Smooth muscle cell of the brain vasculature (primary cell): ENCODE measurements at places on chromosomes 3 and 15.

DNA sequence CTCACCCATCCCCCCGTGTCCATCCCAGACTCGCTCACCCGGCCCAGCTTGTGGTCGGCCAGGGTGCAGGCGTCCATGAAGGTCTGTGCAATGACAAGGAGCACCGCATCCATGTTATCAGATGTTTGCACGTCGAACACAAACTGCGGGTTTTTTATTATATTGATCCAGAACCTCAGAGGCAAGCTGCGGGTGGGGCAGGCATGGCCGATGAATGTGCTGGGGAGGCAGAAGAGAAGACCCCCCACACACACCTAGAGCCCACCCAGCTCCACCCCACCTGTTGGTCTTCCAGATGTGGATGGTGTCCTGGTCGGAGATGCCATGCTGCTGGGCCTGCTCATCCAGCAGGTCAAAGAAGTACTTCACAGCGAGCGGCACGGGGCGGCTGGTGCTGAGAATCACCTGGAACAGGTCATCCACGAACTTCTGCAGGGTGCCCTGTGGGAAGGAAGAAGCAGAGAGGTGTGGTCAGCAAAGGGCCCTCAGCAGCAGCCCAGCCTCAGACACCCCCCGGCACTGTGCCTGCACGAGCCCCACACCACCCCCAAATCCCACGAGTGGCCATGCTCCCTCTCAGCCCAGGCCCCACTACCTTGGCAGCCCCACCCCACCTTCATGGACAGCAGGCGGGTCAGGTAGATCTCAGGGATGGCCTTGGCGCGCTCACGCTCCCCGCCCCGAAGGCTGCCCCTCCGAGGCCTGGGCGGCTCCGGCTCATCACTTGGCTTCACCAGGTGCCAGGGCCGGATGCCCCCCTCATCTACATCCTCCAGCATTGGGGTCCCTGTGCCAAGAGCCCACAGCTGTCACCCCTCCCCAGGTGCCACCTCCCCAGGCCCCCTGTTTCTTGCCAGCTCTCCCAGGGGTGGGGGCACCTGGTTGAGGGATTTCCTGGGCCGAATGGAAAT, 20.3 kb downstream of the PLXNB1 start:
- DNase-seq: no peak

GRCh38 chr3:129867506-129868124, 25.9 kb downstream of the TMCC1 start:
- no peak for DNase-seq

DNA sequence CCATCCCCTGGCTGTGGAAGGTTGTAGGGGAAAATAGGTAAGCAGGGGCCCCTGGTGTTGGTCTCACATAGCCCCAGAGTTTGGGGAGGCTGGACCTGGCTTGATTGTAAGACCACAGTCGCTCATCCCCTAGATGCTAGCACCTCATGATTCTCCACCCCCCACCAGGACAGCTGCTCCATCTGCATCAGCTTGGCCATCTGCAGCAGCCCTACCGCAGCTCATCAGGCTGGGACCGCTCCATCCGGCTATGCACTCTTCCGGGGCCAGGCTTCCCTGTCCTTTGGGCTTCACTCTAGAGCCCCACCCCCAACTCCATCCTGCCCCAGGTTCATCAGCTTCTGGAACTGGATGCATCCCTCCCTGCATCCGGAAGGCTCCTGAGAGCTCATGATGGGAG, 12.6 kb downstream of the SCN5A start:
- DNase-seq: no peak

- DNase-seq: no peak
These were observed 39.0 kb downstream of the CYP19A1 start for GRCh38 chr15:51299187-51300015.

GRCh38 chr3:40097131-40098117, 212.1 kb upstream of the EIF1B start:
- DNase-seq: no peak

GRCh38 chr15:25251700-25252390, 187.0 kb downstream of the UBE3A start:
- no peak for DNase-seq
